ENCODE measurements at places on chromosomes 1 and 21. TPM values are rescaled to one million over a fixed set of nuclear protein-coding genes. Genes with fewer than 3 reads are reported as not detected.
A peak's percentile ranks its signal among the peaks of the same experiment; 100 is the strongest.

C1QA gene
- not detected for total RNA-seq

FCER1G gene
- 0.74 TPM for total RNA-seq

S100A3 gene
- not detected for total RNA-seq

TEKT2 gene
- 0.94 TPM for total RNA-seq

APCS gene
- not detected for total RNA-seq

ITLN1 gene
- total RNA-seq: not detected

TPTE gene
- total RNA-seq: not detected

SLAMF7 gene
- total RNA-seq: not detected

- H3K4me1 ChIP-seq: no peaks in the 10 kb centered on the region
- no peaks in the 10 kb centered on the region for H3K27me3 ChIP-seq
- H3K4me3 ChIP-seq: no peak overlapping the region
- no peaks in the 10 kb centered on the region for H3K36me3 ChIP-seq
- no peak for DNase-seq
- no peak overlapping the region for H3K27ac ChIP-seq
Observed at GRCh38 chr1:17213148-17213781, 8.3 kb downstream of the PADI1 start.

- no peaks in the 10 kb centered on the region for H3K27me3 ChIP-seq
- H3K4me1 ChIP-seq: peaks cover 24% of the 10 kb centered on the region
- peak; percentile 92 for DNase-seq
- H3K27ac ChIP-seq: no peak within 1 kb of the TSS
Observed at GRCh38 chr21:33266050-33266788, at the start of gene IL10RB. TSS of gene IL10RB (plus strand) at chr21:33266367. CDS start at chr21:33266466, 99 bp downstream.

GRCh38 chr1:155320252-155320651 lies 442 bp upstream of the RUSC1 start:
- H3K27me3 ChIP-seq: peaks cover 7% of the 10 kb centered on the region
- peaks cover 22% of the 10 kb centered on the region for H3K36me3 ChIP-seq
- H3K4me1 ChIP-seq: peaks cover 23% of the 10 kb centered on the region
- peak overlapping the region; percentile 99 for H3K4me3 ChIP-seq
- DNase-seq: no peak

DNA sequence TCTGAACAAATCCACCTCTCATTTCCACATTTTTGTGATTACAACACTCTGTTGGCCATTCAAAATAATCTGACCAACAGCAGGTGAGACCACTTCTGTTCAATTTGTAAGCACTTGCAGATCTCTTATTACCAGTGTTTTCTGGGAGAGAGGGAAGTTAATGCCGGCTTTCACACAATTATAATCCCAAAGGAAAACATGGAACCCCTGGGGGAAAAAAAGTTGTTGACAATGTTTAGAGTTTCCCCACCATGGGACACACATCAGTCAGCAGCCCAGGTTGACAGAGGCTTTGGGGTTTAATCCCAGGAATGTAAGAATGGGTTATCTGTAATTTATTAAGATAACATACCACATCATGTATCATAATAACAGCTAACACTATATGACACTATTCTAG lies 68.4 kb upstream of the TNFSF4 start:
- H3K27me3 ChIP-seq: peaks cover 4% of the 10 kb centered on the region
- no peak for DNase-seq
- H3K36me3 ChIP-seq: no peaks in the 10 kb centered on the region
- H3K4me1 ChIP-seq: peaks cover 29% of the 10 kb centered on the region

DNA sequence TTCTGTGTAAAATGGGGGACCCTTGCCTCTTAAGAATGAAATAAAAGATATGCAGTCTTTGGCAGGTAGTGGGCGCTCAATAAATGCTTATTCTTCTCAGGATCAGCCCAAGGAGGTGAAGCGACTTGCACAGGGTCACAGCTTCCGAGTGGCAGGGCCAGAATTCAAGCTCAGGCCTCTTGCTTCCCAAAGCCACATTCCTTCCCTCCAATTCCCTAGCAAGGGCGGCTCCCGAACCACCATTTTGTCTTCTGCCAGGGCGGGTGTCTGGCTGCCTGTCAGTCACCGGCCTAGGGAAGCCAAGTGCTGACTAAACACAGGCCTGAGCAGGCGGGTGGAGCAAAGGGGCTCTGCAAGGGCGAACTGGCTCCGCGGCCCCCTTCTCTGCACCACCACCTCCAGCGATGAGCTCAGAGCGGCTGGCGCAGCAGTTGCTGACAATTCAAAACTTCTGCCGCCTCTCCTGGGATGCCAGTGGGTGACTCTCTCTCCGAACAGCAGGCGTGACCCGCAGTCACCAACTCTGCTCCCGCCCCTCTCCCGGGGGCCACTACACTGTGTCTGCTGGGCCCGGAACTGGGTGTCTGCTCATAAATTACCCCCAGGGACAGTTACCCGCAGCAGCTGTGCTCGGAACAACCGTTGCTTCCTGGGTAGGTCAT lies 10.8 kb downstream of the GPR3 start:
- H3K36me3 ChIP-seq: no peaks in the 10 kb centered on the region
- peak overlapping the region; percentile 88 for H3K27ac ChIP-seq
- H3K27me3 ChIP-seq: no peaks in the 10 kb centered on the region
- H3K4me1 ChIP-seq: peaks cover 44% of the 10 kb centered on the region
- peak; percentile 83 for DNase-seq

DNA sequence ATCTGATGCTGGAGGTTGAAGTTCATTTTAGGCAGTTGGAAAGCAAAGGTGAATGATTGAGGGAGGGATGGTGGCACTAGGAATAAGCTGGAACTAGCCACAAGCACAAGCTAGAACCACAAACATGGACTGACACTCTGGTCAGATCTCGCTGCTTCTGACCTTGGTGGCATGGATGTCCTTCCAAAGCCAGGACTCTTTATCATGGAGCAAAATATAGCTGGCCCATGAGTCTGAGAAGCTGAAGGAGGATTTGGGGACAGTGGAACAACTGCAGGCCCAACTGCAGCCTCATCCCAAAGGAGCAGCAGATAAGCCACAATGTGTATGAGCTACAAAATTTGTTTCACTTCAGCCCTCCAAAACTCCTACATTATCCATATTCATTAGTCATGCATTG lies 35.5 kb downstream of the SRSF11 start:
- no peaks in the 10 kb centered on the region for H3K27me3 ChIP-seq
- no peak for DNase-seq
- H3K36me3 ChIP-seq: peaks cover 2% of the 10 kb centered on the region
- H3K4me3 ChIP-seq: no peak overlapping the region
- H3K27ac ChIP-seq: no peak overlapping the region
- no peaks in the 10 kb centered on the region for H3K4me1 ChIP-seq

- peak overlapping the region; percentile 71 for H3K4me3 ChIP-seq
- DNase-seq: peak; percentile 64
- no peak overlapping the region for H3K27ac ChIP-seq
- no peaks in the 10 kb centered on the region for H3K36me3 ChIP-seq
- H3K27me3 ChIP-seq: peaks cover 39% of the 10 kb centered on the region
Observed at GRCh38 chr1:41662061-41662764, 177.7 kb upstream of the EDN2 start.

DNA sequence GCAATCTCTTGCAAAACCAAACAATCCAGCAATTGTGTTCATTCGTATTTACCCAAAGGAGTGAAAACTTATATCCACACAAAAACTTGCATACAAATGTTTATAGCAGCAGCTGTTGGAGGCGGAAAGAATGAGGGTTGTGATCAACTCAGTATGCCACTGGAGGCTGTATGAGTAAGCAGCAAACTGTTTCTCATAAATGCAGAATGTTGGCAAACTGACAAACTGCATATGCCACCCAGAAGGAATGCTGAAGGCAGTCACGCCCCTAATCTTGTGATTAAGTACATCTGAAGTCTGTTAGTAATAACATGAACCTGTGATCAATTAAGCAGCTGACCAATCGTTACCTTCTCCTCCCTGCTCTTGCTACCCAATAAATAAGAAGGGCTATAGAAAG lies 60.5 kb upstream of the CR2 start:
- H3K27ac ChIP-seq: no peak overlapping the region
- no peaks in the 10 kb centered on the region for H3K4me1 ChIP-seq
- H3K4me3 ChIP-seq: no peak overlapping the region
- DNase-seq: no peak

- H3K27me3 ChIP-seq: no peaks in the 10 kb centered on the region
- H3K36me3 ChIP-seq: no peaks in the 10 kb centered on the region
- H3K4me1 ChIP-seq: no peaks in the 10 kb centered on the region
- no peak for DNase-seq
Observed at GRCh38 chr1:96510911-96511310, 210.7 kb upstream of the PTBP2 start.

DNA sequence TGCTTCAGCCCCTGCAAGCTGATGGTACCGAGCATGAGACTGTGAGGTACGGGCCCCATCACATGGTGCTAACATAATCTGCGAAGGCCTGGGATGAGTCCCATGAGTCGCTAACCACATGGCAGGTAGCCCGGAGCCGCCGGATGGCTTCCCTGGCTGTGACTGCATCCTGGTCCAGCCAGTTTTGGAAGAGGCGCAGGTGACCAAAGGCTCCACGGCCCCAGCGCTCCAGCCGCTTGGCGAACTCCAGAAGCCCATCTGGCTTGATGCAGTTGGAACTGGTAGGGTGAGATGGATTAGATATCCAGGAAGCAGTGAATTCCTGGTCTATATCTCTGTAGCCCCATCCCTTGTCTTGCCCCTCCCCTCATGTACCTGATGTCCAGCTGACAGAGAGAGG lies 24.6 kb downstream of the LRRC41 start:
- DNase-seq: no peak
- H3K4me1 ChIP-seq: no peaks in the 10 kb centered on the region
- no peaks in the 10 kb centered on the region for H3K27me3 ChIP-seq

DNA sequence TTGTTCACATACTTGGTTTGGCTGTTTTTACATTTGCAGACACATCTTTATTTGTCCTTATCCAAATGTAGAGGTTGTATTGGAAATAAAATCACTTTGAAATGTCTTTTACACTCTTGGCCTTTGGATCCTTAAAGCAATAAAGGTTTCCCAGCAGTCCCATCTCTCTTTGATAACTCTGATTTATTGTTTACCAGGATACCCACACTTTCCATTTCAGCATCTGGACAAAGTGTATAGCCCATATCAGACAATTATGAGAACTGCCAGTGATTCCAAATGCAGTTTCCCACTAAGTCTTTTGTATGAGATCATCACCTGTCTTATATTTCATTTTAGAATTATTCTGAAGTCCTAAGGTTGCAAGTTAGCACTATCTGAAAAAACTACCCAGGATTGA lies 114.7 kb downstream of the NEK7 start:
- no peaks in the 10 kb centered on the region for H3K27me3 ChIP-seq
- H3K27ac ChIP-seq: no peak overlapping the region
- H3K4me3 ChIP-seq: no peak overlapping the region
- no peak for DNase-seq
- peaks cover 10% of the 10 kb centered on the region for H3K4me1 ChIP-seq

DNA sequence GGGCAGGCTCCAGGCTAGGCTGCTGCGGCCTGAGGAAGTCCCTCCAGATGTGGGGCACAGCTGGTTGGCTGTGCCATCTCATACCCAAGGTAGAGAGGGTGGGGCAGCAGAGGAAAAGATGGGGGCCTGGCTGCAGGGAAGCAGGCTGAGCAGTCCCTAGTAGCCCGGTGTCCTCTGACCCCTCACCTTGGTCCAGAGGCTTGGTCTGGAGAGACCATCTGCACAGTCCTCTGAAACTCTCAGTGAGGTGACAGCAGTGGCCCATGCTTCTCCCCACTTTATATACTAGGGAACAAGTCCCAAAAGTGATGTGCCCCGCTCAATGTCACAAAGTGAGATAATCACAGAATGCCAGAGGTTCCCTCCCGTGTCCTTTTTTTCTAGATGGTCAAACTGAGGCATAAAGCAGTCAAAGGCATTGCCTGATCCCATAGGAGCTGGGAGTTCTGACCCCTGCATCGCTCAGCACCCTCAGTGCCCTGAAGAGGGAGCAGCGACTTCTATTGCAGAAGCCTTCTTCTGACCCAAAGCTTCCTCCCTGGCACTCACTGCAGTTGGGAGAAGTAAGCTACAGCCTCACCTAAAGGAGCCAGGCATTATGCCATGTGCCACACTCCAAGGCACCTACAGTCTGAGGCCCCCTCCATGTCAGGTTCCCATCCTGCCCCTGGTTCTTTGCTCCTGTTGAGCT lies 45.5 kb downstream of the TRABD2B start:
- peak; percentile 22 for DNase-seq
- no peak overlapping the region for H3K27ac ChIP-seq
- no peaks in the 10 kb centered on the region for H3K4me1 ChIP-seq
- H3K4me3 ChIP-seq: no peak overlapping the region
- H3K27me3 ChIP-seq: peaks cover 6% of the 10 kb centered on the region
- H3K36me3 ChIP-seq: no peaks in the 10 kb centered on the region

GRCh38 chr1:205692423-205692822 lies 12.1 kb upstream of the SLC45A3 start:
- no peaks in the 10 kb centered on the region for H3K36me3 ChIP-seq
- no peak overlapping the region for H3K27ac ChIP-seq
- no peak for DNase-seq
- no peak overlapping the region for H3K4me3 ChIP-seq
- no peaks in the 10 kb centered on the region for H3K27me3 ChIP-seq

- no peak overlapping the region for H3K27ac ChIP-seq
- H3K4me3 ChIP-seq: no peak overlapping the region
- H3K27me3 ChIP-seq: no peaks in the 10 kb centered on the region
- no peaks in the 10 kb centered on the region for H3K36me3 ChIP-seq
Observed at GRCh38 chr1:75668813-75669212, 55.7 kb upstream of the ACADM start.

- no peak overlapping the region for H3K27ac ChIP-seq
- H3K4me1 ChIP-seq: peaks cover 8% of the 10 kb centered on the region
- H3K27me3 ChIP-seq: no peaks in the 10 kb centered on the region
- no peaks in the 10 kb centered on the region for H3K36me3 ChIP-seq
- no peak overlapping the region for H3K4me3 ChIP-seq
- no peak for DNase-seq
Observed at GRCh38 chr1:70465911-70466310, 54.8 kb downstream of the CTH start.

DNA sequence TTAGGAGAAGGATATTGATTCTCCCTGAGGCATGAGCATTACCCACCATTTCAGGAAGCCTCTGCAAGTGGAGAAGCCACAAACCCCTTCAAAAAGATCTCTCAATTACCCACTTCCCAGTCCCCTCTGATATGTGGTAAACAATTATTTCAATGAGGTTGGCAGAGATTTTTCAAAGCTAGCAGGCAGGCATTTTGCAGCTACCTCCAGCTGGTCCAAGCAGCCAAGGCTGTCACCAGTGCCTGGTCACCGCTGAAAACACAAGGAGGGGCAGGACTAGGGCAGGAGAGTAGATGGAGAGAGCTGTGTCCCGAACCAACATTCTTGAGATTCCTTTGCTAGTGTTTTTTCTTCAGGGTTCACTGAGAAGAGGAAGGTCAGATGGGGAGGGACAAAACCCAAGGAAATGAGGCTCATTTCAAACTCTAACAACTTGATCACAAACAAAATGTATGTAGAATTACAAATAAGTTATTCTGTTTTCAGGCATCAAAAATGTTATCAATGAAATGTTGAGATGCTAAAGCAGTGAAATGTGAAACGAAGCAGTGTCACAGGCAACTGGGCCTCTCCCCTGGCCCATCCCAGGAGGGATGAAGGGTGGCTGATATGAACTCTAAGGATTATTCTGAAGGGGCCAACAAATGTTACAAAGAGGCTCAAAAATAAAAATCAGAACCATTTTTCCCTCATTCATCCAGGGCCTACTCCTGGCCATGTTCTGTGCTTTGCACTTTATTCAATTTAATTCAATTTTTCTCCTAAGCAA lies 22.3 kb downstream of the APP start:
- 0 out of 2 replicates have a peak overlapping the region, but pooled peaks have one; percentile 4 for H3K4me3 ChIP-seq
- H3K4me1 ChIP-seq: peaks cover 45% of the 10 kb centered on the region
- H3K36me3 ChIP-seq: no peaks in the 10 kb centered on the region
- no peaks in the 10 kb centered on the region for H3K27me3 ChIP-seq
- DNase-seq: peak; percentile 90
- H3K27ac ChIP-seq: peak overlapping the region; percentile 85

Data from GM23338 (cell line).